ENCODE measurements at places on chromosomes 6 and 20.

GRCh38 chr20:52405417-52405816, 213.8 kb upstream of the ZFP64 start:
- DNase-seq = no peak

GRCh38 chr6:111773501-111774345, 99.5 kb downstream of the FYN start:
- DNase-seq = no peak

DNA sequence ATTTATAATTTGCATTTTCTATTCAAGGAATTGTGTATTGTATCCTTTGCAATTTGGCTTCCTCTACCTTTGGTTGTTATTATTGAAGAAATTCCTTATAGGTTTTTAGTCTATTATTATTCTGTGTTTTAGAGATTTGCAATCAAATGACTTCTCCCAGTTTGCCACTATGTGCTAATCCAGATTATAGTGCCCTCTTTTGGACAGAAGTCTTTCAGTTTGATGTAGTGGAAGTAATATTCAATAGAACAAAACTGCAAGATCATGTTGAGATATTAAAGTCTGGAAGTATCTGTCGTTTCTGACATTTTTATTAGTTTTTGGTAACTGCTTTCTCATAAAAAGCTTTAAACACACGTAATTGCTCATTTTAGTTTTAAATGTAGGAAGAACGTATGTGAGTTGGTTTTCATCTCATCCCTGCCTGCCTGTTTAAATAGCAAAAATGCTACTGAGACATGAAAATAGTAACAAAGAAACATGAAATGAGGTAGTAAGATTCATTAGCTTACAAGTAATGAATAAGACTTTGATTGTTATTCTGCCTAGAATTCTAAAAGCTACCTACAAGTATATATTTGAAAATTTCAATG, 72.8 kb downstream of the RTN4IP1 start:
- peak; percentile 73 for DNase-seq

DNA sequence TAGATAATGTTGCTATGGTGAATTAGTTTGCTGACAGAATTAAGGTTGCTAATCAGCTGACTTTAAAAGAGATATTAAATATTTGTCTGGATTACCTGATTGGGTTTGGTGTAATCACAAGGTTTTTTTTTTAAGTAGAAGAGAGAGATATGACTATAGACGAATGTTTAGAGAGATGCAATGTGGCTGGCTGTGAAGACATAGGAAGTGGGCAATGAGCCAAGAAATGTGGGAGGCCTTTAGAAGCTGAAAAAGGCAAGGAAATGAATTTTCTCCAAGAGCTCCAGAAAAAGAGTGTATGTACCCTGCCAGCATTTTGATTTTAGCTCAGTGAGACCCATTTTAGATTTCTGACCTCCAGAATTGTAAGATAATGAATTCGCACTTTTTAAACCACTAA, 598.3 kb downstream of the PKHD1 start:
- no peak for DNase-seq

- no peak for DNase-seq
These were observed 28.4 kb upstream of the GSTA3 start for GRCh38 chr6:52937908-52938307.

- no peak for DNase-seq
These were observed 149.9 kb upstream of the SMLR1 start for GRCh38 chr6:130677312-130677711.

DNA sequence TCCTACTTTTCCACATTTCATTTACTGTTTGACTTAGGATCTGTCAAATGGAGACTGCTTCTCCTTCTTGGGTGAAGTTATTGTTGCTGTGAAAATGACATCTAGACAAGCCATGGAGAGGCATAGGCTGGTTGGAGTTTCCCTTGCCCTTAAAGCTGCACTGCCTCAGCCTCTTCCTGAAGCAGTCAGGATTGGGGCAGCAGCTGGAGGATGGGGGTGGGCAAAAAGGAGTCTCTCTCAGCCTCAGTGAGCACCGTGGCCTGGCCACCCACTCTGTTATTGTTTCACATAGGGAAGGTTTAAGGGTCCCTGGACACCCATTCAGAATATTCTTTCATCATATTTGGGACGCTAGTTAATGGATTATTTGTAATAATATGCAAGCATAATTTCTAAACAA, 7.7 kb upstream of the ZBTB24 start:
- no peak for DNase-seq

DNA sequence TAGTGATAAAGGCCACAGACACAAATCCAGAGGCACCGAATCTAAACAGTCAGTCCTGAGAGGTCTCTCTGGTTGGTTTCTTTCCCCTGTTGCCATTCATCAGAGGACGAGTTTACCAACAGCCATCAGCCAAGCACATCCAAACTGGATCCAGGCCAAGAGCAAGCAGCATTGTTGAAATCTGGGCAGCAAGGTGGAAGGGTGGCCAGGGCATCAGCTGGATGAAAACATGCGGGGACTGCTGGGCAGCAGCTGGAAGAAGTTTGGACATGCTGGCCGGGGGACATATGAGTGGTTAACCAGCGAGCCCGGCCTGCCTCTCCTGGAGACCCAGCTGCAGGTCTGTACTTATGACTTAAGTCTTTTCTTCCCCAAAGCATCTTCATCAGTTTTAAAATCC, at the start of gene SMIM28:
Gene SMIM28 (plus strand): TSS at position 62 of the 400 bp plus-strand sequence. CDS start 168 bp downstream, at position 230.
- DNase-seq = no peak

DNA sequence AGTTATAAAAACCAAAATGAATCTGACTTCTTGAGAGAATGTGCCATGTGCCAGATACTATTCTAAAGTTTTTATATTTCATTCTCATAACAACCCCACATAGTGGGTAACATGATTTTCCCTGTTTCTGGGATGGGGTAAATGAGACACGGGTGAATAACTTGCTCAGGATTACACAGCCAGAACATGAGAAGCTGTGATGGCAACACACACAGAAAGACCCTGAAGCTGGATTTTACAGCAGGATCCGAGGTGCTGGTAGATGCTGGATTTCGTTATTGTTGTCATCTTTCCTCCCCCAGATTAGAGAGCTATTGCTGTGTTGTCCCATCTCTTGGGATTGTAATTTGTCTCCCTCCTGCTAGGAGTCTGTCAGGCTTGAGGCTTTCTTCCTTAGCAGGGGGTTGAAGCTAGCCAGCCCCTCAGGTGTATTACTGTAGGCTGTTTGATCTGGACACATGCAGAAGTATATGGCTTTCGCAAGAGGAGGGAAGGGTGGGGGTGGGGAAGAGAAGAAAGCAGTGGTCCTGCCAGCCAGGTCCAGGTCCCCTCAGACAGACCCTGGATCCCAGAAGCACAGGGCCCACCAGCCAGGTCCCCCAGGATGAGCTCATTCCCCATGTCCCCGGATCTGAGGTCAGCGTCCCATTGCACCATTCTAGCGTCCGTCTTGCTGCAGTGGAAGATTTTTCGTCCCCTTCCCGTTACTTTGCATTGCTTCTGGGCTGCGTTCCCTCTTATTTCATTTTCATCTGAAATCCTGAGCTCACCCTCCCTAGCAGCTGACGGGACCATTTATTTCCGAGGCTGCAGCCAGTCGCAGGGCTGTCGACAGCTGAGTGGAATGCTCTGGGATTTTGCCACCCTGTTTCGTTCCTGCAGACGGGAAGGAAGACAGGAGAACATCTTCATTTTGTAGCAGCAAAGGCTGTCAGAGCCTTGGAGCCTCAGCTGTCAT, 7.3 kb upstream of the KCNG1 start:
- no peak for DNase-seq

DNA sequence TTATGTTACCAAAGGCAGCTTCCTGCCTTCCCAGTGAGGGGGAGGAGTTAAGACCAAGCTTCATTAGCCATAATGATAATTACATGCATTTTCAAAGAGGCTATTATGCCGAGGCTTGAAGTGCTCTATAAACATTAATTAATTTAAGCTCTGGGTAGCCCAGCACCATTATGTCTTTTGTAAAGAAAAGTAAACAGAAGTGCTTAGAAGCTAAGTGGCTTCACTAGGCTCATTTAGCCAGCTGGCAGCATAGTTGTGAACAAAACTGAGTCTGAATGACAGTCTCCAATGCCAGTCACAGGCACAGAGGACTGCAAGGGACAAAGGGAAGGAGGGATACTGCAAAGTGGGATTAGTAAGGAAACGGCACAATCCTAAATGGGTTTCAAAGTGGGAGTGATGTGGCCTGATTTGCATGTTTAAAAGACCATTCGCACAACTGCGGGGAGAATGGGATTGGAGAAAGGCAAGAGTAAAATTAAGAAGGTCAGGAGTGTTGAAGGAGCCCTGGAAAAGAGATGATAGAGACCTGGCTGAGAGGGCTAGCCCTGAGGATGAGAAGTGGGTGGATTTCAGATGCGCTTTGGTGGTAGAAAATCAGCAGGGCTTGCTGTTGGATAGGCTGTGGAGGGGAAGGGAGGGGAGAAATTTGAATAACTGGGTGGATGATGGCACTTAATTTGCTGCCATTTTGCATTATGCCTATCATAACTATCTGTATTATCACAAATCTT, 20.1 kb upstream of the ISM1 start:
- no peak for DNase-seq

DNA sequence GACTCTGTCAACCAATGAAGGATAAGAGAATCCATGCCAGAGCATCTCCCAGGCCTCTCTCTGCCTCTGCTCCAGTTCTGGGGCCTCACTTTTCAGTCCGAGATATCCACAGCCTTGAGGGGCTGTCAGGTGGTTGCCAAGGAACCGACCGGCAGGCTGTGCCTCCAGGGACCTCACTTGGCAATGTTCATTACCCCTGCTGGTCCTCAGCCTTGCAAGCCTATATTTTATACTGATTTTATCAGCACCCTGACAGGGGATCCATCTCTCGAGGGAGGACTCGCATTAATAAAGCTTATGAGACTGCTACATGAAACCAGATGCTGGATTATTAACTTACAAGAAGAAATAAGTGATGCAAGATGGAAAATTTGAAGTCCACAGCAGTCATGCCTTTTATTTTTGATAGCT, 39.9 kb downstream of the TMC2 start:
- DNase-seq = no peak

DNA sequence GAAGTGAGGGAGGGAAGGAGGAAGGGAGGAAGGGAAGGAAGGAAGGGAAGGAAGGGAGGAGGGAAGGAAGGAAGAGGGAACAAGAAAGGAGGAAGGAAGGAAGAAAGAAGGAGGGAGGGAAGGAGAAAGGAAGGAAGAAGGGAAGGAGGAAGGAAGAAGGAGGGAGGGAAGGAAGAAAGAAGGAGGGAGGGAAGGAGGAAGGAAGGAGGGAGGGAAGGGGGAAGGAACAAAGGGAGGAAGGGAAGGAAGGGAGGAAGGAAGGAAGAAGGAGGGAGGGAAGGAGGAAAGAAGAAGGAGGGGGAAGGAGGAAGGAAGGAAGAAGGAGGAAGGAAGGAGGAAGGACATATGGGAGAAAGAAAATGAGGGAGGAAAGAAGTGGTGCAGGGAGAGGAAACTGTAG, 184.7 kb upstream of the PMEPA1 start:
- DNase-seq = no peak

- DNase-seq = no peak
These were observed 221.5 kb downstream of the NRN1 start for GRCh38 chr6:5785249-5785648.

Measured in choroid plexus epithelial cell (primary cell).